Stimulated activated CD8-positive, alpha-beta memory T cell treated with anti-CD3 and anti-CD28 coated beads, Interleukin-2, amount 100 ng/mL, for 1 hour (primary cell): ENCODE measurements at places on chromosomes 2 and 18.

DNA sequence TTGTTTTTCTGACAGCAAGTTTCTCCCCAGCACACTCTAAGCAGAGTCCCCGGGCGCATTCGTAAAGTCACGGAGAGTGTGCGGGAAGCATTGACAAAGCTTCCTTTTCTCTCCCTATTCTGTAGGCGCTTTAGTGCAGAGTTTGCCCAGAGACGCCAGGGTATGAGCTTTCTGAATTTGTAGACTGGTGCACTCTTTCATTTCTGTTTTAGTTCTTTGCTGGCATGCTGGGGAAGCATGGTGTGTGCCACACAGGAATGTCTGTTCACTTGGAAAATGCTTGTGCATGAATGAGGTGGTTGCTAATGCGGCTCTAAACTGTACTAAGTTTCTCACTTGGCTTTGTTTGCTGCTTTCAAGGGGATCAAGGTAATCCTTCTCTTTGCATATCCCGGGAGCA is 102.6 kb downstream of the RTN4 start:
- no peak for DNase-seq

GRCh38 chr18:36638224-36638623 is 190.6 kb downstream of the TPGS2 start:
- no peak for DNase-seq

DNA sequence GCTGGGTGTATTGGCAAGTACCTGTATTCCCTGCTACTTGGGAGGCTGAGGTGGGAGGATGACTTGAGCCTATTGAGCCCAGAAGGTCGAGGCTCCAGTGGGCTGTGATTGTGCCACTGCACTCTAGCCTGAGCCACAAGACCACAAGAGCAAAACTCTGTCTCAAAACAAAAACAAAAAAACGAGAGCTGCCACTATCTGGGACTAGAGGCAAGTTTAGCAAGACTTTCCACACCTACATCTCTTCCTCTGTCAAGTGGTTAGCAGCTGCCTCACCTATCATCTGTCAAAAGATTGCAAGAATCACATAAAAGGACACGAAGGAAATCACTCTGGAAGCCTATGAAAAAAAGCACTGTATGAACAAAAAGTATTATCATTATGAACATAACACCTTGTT is 55.2 kb upstream of the RIOK3 start:
- no peak for DNase-seq

DNA sequence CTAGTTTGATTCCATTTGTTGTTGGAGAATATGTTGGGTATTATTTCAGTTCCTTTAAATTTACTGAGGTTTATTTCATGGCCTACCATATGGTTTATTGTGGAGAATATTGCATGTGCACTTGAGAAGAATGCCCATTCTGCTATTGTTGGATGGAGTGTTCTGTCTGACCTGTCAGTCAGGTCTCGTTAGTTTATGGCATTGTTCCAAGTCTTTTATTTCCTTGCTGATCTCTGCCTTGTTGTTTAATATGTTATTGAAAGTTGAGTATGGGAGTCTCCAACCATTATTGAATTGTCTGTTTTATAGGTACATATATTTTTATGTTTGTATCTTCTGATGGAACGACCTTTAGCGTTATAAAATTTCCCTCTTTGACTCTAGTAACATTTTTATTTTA is 86.3 kb downstream of the PTPN4 start:
- no peak for DNase-seq

DNA sequence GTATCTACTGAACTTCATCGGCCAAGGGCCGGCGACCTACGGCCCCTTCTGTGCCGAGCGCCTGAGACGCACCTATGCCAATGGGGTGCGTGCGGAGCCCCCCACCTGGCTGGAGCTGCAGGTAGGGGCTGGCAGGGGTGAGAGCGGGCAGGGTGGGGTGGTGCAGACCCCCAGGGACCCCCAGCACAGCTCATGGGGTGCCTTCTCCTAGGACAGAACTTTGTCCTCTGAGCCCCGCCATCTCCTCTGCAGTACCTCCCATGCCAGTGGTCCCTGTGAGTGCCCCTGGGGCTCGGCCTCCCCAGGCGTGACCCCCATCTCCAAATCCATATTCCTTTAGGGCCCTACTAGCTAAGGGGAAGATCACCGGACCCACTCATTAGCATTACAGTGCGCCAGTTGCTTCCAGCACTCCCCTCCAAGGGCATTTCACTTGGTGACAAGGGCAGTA is 23.9 kb upstream of the GPR17 start:
- no peak for DNase-seq

DNA sequence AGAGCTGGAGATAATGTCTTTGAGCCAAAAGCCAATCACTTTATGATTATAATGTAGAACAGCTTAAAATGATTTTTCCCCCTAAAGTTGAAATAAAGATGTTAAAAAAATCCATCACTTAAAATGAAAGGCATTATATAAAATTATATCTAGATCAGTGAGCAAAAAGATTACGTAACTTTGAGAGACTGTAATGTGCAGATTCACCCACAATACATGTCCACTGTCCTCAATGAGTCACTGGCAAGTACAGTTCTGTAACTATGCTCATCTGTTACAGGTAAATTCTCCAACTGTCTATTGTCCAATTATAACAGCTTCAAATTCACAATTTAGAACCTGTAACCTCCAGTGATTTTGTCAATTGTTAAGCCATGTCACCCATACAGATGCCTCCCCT is 19.0 kb downstream of the FAM161A start:
- DNase-seq, result no peak

DNA sequence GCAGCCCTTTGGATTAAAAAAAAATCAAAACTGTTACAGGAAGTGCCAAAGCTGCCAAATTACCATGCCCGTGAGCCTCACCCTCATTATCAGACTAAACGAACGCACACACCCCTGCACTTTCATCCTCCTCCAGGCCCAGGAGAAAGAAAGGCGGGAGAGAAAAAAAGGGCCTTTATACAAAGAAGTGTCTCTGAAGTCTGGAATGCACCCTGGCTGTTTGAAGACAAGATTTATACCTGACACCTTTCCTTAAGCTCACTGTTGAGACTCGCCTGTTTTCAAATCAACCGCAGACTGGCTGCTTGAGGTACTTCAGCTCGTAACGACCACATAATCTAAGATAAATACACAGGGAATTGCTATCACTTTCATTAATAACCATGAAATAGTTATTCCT is 31.0 kb downstream of the EDAR start:
- DNase-seq, result no peak

DNA sequence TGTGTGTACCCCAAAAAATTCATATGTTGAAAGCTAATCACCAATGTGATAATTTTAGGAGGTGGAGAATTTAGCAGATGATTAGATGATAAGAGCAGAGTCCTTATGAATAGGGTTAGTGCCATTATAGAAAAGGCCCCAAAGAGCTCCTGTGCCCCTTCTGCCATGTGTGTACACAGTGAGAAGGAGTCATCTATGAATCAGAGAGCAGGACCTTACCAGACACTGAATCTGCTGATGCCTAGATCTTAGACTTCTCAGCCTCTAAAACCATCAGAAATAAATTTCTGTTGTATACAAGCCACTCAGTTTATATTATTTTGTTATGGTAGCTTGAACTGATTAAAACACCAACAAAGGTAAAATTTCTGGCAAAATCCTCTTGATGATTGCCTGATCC is 560.0 kb upstream of the CDH2 start:
- DNase-seq, result no peak

- no peak for DNase-seq
Observed at GRCh38 chr2:172775319-172775718, 39.7 kb downstream of the RAPGEF4 start.

DNA sequence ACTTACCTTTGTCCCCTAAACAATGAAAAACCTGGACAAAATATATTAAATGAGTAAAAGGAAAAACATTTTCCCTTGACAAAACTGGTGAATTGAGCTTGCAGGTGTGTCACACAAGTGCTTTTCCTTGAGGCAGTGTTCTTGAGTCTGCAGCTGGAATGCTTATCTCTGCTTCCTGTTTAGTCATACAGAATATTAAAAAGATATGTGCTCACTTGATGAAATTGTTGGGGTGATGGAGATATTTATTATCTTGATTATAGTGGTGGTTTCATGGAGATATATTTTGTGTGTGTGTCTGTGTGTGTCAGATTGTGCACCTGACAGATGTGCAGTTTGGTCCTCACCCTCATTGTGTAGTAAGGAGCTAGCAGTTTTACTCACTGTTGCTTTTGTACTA is 3.3 kb downstream of the TAF1B start:
- DNase-seq, result no peak

GRCh38 chr2:181240844-181241243 is 216.3 kb upstream of the ITGA4 start:
- no peak for DNase-seq

- DNase-seq, result no peak
Observed at GRCh38 chr2:110657724-110658305, 20.0 kb downstream of the BUB1 start.

DNA sequence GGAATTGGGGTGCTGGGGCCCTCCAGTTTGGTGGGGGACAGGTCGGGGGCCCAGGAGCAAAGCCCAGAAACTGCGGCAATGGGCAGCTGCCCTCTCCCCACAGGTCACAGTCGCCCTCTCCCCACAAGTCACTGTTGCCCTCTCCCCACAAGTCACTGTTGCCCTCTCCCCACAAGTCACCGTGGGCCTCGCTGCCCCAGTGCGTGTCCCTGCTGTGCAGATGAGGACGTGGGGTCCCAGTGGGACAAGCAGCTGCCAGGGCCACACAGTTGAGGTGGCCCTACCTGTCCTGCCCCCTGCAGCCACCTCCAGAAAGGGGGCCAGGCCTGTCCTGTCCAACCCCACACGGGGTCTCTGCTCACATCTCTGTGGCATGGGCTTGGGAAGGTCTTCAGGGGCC is 13.0 kb upstream of the AGXT start:
- DNase-seq, result no peak

DNA sequence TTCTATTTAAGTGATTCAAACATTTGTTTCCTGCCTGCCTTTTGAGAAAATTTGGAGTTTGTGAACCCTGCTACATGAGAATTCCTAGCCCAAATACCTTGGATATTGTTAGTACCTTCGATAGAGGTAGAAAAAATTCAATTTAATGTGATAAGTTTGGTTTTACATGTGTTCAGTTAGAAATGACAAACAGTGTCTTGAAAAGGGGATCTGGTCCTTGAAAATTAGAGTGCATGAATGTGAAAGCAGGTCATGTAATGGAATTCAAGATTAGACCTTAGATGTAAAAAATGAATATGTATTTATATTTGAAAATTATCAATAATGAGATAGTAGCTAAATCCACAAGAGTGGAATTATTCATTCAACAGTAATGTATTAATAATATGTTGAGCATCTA is 70.5 kb downstream of the PIK3C3 start:
- no peak for DNase-seq

GRCh38 chr18:31773774-31774476 is 13.2 kb upstream of the SLC25A52 start:
- no peak for DNase-seq

DNA sequence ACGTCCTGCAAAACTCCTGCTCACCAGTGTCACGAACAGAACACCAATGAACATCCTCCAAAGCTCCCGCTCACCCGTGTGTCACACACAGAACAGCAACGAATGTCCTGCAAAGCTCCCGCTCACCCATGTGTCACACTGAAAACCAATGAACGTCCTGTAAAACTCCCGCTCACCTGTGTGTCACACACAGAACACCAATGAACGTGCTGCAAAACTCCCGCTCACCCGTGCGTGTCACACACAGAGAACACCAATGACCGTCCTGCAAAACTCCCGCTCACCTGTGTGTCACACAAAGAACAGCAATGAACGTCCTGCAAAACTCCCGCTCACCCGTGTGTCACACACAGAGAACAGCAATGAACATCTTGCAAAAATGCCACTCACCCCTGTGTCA is 20.5 kb upstream of the FAM110C start:
- no peak for DNase-seq

DNA sequence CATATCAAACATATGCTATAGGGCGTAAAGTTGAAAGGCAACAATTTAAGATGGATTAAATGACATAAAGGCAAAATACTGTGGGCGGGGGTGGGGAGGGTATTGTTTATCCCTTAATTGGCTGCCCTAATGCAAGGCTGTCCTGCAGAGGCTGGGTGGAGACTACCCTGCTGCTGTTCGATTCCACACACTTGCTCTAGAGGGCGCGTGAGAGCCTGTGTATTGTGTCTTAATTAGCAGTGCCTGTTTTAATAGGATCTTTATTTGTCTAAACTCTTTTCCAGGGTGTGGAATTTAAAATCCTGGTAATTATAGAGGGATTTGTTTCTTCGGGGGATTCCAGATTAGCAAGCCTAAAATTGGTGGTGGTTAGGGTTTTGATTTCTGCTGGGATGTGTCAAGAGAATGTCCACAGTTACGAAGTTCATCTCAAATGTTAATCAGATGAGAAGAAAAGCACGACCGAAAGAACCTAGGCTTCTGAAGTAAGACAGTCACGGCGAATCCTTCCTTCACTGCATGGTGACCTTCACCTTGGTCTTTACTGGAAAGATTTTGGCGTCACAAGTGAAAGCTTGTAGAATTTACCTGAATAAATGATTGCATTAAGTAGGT is 103.5 kb upstream of the MAP3K20 start:
- no peak for DNase-seq

- DNase-seq, result no peak
Observed at GRCh38 chr2:42492691-42493467, 903 bp downstream of the KCNG3 start.

GRCh38 chr2:74221604-74222299 is 23.3 kb downstream of the MTHFD2 start:
- DNase-seq, result no peak

DNA sequence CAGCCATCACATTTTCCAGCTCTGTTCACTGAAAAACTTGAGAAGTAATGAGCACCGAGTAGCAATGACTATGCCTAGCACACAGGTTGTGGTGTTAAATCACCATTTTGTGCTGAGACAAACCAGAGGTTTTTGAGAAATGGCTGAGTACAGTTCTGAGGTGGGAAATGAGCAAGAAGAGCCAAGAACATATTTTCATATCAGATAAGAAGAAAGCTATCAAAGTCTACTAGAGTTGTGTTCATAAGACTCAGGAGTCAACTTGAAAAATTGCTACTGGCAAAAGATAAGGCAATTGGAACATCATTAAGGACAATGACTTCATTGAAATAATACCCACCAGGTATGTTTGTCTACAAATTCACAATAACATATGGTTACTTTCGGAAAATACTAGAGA is 108.1 kb downstream of the RIT2 start:
- DNase-seq, result no peak

DNA sequence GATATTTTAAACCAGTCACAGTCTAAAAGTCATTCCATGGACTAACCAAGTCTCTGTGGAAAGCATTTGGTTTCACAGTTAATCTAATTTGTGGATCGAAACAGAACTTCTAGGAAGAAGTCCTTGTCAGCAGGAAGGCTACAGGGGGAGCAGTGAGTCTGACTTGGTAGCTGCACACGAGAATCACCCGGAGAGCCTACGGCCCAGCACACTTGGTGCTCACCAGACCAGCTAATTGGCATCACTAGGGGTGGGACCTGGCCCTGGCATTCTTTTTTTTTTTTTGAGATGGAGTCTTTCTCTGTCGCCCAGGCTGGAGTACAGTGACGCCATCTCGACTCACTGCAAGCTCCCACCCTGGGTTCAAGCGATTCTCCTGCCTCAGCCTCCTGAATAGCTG is 97.7 kb downstream of the ZNF532 start:
- no peak for DNase-seq

- no peak for DNase-seq
Observed at GRCh38 chr2:32960238-32960637, 13.5 kb downstream of the LTBP1 start.

- no peak for DNase-seq
Observed at GRCh38 chr2:221477714-221478484, 94.2 kb downstream of the EPHA4 start.

GRCh38 chr2:133532919-133533318 is 35.3 kb downstream of the NCKAP5 start:
- DNase-seq, result no peak
